ENCODE measurements at places on chromosomes 7 and 10.

GRCh38 chr10:102413053-102413705, 5.4 kb downstream of the PSD start:
- DNase-seq = no peak

- no peak for DNase-seq
Observed at GRCh38 chr7:127745445-127745844, 93.5 kb downstream of the SND1 start.

- DNase-seq = no peak
Observed at GRCh38 chr7:17671956-17672355, 268.3 kb downstream of the SNX13 start.

DNA sequence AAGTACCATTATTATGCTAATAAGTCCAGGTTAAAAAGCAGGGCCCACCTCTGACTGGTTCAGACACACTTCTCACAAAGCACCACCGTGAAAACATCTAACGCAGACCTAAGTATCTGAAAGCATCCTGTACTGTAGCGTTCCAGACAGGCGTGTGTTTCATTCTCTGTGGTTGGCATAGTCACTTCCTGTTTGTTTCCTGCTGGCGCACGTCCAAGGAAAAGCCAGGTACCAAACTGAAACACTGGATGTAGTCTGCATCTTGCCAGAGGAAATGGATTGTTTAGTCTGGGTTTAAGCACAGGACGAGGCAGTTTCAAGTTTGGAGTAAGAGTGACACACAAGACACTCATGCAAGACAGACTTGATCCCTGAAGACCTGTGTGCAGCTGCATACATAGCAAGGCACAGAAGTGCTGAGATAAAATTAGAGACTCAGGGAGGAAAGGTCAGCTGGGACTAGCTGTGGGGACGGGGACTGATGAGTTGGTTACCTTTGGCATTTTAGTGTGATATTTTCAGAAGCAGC, 23.3 kb downstream of the BPGM start:
- peak; percentile 47 for DNase-seq

DNA sequence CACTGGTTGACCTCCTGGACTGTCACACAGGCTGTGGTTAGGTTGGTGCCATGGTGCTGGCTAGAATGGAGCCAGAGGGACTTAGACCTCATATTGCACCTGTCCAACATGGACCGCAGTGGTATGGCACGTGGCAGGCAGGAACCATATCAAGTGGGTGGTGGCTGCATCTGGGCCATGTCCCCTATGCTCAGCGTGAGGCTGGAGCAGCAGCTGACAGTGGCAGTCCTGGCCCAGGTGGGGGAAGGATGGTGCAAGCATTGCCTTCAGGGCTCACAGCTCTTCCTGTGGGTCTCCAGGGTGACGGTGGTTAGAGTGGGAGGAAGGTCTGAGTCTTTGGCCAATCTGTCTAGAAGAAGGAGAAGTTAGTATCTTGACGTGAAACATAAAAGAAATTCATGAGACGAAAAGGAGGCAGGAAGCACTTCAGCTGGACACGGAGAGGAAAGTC, 54.5 kb upstream of the PFKFB3 start:
- no peak for DNase-seq

DNA sequence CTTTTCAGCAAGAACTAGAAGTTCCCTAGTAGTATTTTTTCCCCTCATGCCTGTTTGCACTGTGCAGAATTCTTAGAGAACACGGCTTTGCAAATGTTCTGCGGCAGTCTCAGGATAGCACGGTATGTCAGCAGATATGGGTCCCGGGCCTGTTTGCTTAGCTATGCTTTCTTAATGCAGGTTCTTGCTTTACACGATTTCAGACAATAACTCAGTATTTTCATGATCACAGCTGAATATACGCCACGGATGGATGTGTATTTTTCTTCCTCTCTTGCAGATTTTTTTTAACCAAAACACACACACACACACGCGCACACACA, 137.3 kb downstream of the HECW1 start:
- no peak for DNase-seq

Data from stimulated activated CD4-positive, alpha-beta T cell treated with anti-CD3 and anti-CD28 coated beads, Interleukin-12 subunit alpha, Interleukin-12 subunit beta, amount 100 ng/mL, for 4 hours (primary cell).